ENCODE measurements at places on chromosomes 2 and 18.

GRCh38 chr2:99780276-99780675, 290.5 kb upstream of the REV1 start:
- DNase-seq: no peak

GRCh38 chr18:73544032-73544431, 603.6 kb downstream of the FBXO15 start:
- DNase-seq: no peak

DNA sequence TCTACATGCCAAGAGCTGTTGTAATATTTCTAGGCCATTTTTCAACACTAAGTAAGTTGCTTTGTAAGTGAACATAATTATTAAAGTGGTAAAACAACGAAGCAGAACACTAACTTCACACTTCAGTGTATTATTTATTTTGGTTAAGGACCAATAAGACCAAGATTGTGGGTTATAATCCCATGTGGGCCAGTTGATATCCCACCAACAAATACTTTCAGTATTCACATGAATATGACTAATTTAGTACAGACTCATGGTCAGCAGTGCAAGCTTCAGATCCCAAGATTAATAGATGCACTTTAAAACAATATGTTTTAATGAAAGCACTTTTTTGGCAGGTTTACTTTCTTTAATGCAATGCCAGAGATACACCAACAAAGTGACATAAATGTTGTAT, 154.3 kb downstream of the LCLAT1 start:
- no peak for DNase-seq

- no peak for DNase-seq
Observed at GRCh38 chr2:27914041-27914804, 23.7 kb downstream of the BABAM2 start.

GRCh38 chr2:237390235-237390634, 23.7 kb downstream of the COL6A3 start:
- DNase-seq: no peak

DNA sequence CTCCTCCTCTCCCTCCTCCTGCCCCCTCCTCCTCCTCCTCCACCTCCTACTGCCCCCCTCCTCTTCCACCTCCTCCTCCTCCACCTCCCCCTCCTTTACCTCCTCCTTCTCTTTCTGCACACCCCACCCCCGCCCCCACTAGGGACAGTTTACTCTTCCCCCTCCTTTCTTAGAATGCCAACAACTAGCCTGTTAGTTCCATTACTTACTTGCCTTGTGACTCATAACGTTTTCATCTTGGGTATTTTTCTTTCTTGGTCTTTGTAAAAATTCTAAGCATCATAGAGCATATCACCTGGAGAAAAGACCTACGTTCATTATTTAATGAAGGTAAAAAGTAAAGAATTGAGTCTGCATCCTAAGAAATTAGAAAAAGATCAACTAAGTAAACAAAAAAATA, 165.3 kb downstream of the NEDD4L start:
- no peak for DNase-seq
